ENCODE measurements at places on chromosomes 13 and 19. TPM values are rescaled to one million over a fixed set of nuclear protein-coding genes. Genes with fewer than 3 reads are reported as not detected.

Gene KLK1
- total RNA-seq, result not detected

Gene POSTN
- 20.1 TPM for total RNA-seq

Gene PSG1
- total RNA-seq, result not detected

Gene LGALS7
- total RNA-seq, result not detected

Gene NRTN
- total RNA-seq, result not detected

Gene FBXO17
- total RNA-seq, result 21.5 TPM

Gene CGB3
- total RNA-seq, result not detected

Gene LYPD3
- 0.09 TPM for total RNA-seq

Gene B3GNT8
- total RNA-seq, result 0.88 TPM

Gene FAM83E
- 0.30 TPM for total RNA-seq

Gene CCDC97
- total RNA-seq, result 8.3 TPM

Gene ZNF723
- total RNA-seq, result not detected

Gene SPTBN4
- 0.97 TPM for total RNA-seq

Gene GPR12
- not detected for total RNA-seq

Gene KIR3DL1
- not detected for total RNA-seq

Gene MYO16
- not detected for total RNA-seq

Gene FXYD1
- total RNA-seq, result not detected

Gene CLDN10
- not detected for total RNA-seq

Gene RGL3
- total RNA-seq, result not detected

Gene NPAS1
- total RNA-seq, result 0.09 TPM

Gene RPL18
- total RNA-seq, result 1,647 TPM

Gene COL4A2
- total RNA-seq, result 2,384 TPM

Gene TMEM143
- total RNA-seq, result 2.1 TPM

Gene TSHZ3
- total RNA-seq, result 12.5 TPM

Gene FGF9
- total RNA-seq, result 0.05 TPM

Gene DAND5
- total RNA-seq, result not detected

Gene VSIG10L
- total RNA-seq, result 0.89 TPM

Gene ZNF560
- 5.8 TPM for total RNA-seq

Gene IQCN
- total RNA-seq, result 0.30 TPM

Gene PSG2
- total RNA-seq, result not detected

Gene MOB3A
- 14.0 TPM for total RNA-seq

Gene ZIC5
- not detected for total RNA-seq

Gene KL
- not detected for total RNA-seq

Gene ZNF443
- 3.8 TPM for total RNA-seq

All from smooth muscle cell of the umbilical artery (primary cell).